ENCODE measurements at places on chromosomes 12 and 14. TPM values are rescaled to one million over a fixed set of nuclear protein-coding genes. Genes with fewer than 3 reads are reported as not detected.
A peak's percentile ranks its signal among the peaks of the same experiment; 100 is the strongest.

- H3K36me3 ChIP-seq, result peaks cover 40% of the 10 kb centered on the region
- H3K27ac ChIP-seq, result no peak overlapping the region
- peaks cover 86% of the 10 kb centered on the region for H3K4me1 ChIP-seq
- H3K27me3 ChIP-seq, result no peaks in the 10 kb centered on the region
- H3K4me3 ChIP-seq, result no peak overlapping the region
- DNase-seq, result no peak
These were observed 18.5 kb downstream of the CHST11 start for GRCh38 chr12:104475271-104475670.

DNA sequence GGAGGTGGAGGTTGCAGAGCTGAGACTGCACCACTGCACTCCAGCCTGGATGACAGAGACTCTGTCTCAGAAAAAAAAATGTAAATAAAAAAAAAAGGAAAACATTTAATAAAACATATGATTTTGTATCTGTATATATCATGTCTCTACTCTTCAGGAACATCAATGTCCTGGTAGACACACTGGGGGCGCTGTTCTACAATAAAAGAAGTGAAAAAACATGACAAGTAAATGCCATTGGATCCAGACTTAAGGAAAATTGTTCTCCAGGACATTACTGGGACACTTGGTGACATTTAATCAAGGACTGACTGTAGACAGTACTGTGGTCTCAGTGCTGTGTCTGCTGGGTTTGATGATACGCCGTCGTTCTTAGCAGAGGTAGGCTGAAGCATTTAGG lies 15.5 kb upstream of the KLC1 start:
- DNase-seq, result no peak
- H3K36me3 ChIP-seq, result peaks cover 11% of the 10 kb centered on the region
- no peaks in the 10 kb centered on the region for H3K4me1 ChIP-seq
- peaks cover 4% of the 10 kb centered on the region for H3K27me3 ChIP-seq
- H3K4me3 ChIP-seq, result no peak overlapping the region
- no peak overlapping the region for H3K27ac ChIP-seq

Gene SLC7A7
- total RNA-seq, result 0.60 TPM

- H3K27me3 ChIP-seq, result peaks cover 17% of the 10 kb centered on the region
- H3K4me1 ChIP-seq, result no peaks in the 10 kb centered on the region
- no peak for DNase-seq
- no peak overlapping the region for H3K27ac ChIP-seq
These were observed 60.7 kb downstream of the SSPN start for GRCh38 chr12:26255893-26256645.

DNA sequence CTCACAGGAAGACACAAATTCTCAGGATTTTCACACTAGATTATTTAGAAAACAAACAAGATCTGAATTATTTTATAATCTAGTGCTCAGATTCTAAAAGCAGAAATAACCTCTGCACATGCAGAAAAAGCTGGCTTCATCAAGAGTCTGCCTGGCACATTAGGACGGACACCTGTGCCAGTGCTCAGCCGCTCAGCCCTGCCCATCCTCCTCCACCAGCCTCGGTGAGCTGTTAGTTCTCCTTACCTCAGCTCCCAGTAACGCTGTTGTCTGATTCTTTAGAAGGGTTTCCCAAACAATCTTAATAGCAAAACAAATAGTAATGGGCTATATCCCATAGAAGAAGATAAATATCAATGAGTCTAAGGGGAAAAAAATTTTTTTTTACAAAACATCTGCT lies 27.7 kb downstream of the DUSP16 start:
- peaks cover 8% of the 10 kb centered on the region for H3K36me3 ChIP-seq
- DNase-seq, result no peak
- H3K4me3 ChIP-seq, result no peak overlapping the region
- H3K27ac ChIP-seq, result no peak overlapping the region

Gene PTPRO
- 1.5 TPM for total RNA-seq

DNA sequence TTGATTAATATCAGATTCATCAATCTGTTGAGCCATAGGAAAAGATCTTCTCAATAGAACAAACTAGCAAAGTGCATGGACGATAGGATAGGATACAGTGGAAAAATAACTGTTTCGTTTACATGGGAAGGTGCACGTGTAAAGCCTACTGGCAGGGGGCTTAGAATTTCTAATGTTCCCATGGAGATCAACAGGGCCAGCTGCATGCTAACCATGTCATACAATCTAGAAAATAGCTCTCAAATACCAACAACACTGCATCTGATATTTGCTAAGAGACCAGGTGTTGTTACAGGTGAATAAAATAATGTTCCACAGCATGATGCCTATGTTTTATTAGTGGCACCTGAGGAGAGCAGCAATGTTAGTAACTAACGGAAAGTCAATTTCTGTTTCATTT lies 72.5 kb downstream of the ACSS3 start:
- H3K27me3 ChIP-seq, result no peaks in the 10 kb centered on the region
- H3K36me3 ChIP-seq, result no peaks in the 10 kb centered on the region
- no peak overlapping the region for H3K4me3 ChIP-seq
- no peak for DNase-seq
- no peaks in the 10 kb centered on the region for H3K4me1 ChIP-seq
- H3K27ac ChIP-seq, result no peak overlapping the region

GRCh38 chr12:31440586-31440985 lies 114.6 kb upstream of the SINHCAF start:
- no peak for DNase-seq
- H3K4me1 ChIP-seq, result no peaks in the 10 kb centered on the region
- no peaks in the 10 kb centered on the region for H3K27me3 ChIP-seq
- H3K4me3 ChIP-seq, result no peak overlapping the region
- H3K27ac ChIP-seq, result no peak overlapping the region
- H3K36me3 ChIP-seq, result no peaks in the 10 kb centered on the region

DNA sequence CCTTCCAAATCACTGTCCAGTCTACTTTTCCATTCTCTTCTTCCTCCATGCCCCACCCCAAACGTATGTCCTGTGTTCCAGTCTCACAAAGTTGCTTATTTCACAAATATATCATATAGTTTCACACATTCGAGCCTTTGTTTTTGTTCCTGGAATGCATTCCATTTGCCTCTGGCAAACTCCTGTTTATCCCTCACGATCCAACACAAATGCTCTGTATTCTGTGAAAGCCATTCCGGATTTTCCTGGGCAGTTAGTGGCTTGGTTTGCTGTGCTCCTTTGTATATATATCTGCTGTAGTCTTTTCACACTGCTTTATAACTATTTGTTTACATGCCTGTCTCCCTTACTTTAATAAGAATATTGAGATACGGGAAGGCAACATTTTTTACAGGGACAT lies 9.0 kb downstream of the RIC8B start:
- H3K36me3 ChIP-seq, result peaks cover 32% of the 10 kb centered on the region
- no peak overlapping the region for H3K27ac ChIP-seq
- H3K27me3 ChIP-seq, result no peaks in the 10 kb centered on the region
- no peak overlapping the region for H3K4me3 ChIP-seq
- H3K4me1 ChIP-seq, result no peaks in the 10 kb centered on the region
- DNase-seq, result no peak

GRCh38 chr12:110330544-110330943 lies 49.5 kb downstream of the ATP2A2 start:
- no peak for DNase-seq
- H3K4me3 ChIP-seq, result no peak overlapping the region
- no peaks in the 10 kb centered on the region for H3K27me3 ChIP-seq
- H3K36me3 ChIP-seq, result peaks cover 69% of the 10 kb centered on the region
- H3K27ac ChIP-seq, result peak overlapping the region; percentile 60
- H3K4me1 ChIP-seq, result peaks cover 8% of the 10 kb centered on the region

DNA sequence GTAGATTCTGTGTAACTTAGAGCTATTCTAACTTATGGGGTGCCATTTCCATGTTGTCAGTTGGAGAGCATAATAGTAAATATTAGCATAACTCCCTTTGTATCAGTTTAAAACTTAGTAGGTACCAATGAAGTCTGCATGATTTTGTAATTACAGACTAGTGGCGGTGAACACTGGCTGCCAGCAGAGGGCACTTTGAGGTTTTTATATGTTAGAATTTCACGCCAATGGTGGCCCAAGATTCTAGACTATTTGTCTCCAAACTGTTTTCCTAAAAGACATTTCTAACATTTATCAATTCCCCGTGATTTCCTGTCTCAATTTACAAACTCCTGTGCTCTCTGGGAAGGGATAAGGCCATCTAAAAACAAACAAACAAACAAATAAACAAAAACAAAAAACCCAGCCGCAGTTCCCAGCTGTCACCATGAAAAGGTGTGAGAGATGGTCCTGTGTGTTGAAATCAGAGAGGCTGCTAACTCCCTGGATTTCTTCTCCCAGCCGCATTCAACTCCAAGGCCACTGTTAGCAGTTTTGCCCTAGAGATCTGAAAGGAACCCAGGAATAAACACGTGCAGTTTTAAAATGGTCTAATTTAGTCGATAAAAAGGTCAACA lies 57.6 kb downstream of the BRMS1L start:
- DNase-seq, result no peak
- H3K27ac ChIP-seq, result no peak overlapping the region
- H3K4me1 ChIP-seq, result no peaks in the 10 kb centered on the region
- H3K27me3 ChIP-seq, result peaks cover 8% of the 10 kb centered on the region

Gene LGR5
- not detected for total RNA-seq

DNA sequence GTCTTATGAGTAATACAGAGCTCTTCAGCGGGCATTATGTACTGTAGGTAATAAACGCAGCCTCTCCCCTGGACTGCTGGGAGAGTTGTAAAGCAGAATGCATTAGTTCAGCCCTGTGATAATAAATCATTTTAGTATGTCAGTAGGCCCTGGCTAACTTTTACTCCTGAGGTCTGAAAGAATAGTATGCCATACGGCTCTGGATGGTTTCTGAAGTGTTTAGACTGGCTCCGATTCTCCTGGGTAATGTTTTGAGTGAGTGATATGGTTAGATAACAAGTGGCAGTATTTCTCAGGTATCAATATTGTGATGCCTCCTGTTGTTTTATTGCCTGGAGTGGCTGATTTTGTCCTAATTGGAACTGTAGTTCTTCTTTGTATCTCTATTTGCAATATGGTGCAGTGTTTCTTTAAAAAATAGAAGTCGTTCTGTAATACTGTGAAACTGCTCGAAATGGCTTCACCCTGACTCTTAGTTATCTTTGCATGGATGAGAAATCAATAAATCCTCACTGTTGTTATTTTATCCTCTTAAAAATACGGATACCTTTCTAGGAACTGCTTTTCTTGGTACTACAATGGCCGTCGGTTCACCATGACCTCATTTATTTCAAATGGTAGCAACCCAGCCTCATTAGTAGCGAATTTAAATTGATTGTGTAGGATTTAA lies 100.2 kb downstream of the PDZRN4 start:
- H3K27me3 ChIP-seq, result no peaks in the 10 kb centered on the region
- H3K4me3 ChIP-seq, result no peak overlapping the region
- no peak for DNase-seq

- H3K36me3 ChIP-seq, result no peaks in the 10 kb centered on the region
- DNase-seq, result no peak
- H3K4me3 ChIP-seq, result no peak overlapping the region
- H3K4me1 ChIP-seq, result no peaks in the 10 kb centered on the region
- no peak overlapping the region for H3K27ac ChIP-seq
- H3K27me3 ChIP-seq, result peaks cover 3% of the 10 kb centered on the region
These were observed 26.6 kb upstream of the NFYB start for GRCh38 chr12:104164634-104165033.

Gene FAM222A
- total RNA-seq, result 0.43 TPM

Gene LRRC43
- not detected for total RNA-seq

Gene MEG3
- total RNA-seq, result not detected

GRCh38 chr14:76887191-76887590 lies 61.0 kb downstream of the LRRC74A start:
- no peaks in the 10 kb centered on the region for H3K36me3 ChIP-seq
- no peak overlapping the region for H3K27ac ChIP-seq
- peaks cover 6% of the 10 kb centered on the region for H3K4me1 ChIP-seq

DNA sequence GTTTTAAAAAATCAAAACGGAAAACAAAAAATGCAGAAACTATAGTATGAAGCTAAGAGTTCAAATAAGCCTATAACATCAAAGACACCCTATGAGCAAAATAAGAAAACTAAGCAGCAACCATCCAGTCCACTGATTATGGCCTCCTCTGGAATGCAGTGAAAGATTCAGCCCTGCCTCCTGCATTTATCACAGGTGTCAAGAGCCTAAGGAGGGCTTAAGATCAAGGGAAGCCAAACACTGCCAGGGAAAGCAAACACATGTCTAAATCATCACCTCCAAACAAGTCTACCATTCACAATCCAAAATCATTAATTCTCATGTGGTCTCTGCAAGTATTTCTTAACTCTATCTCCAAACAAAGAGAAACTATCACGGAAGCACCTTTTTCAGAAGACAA lies 28.4 kb downstream of the SARNP start:
- H3K4me1 ChIP-seq, result no peaks in the 10 kb centered on the region
- DNase-seq, result no peak
- H3K36me3 ChIP-seq, result peaks cover 72% of the 10 kb centered on the region
- no peak overlapping the region for H3K27ac ChIP-seq
- H3K27me3 ChIP-seq, result no peaks in the 10 kb centered on the region
- H3K4me3 ChIP-seq, result no peak overlapping the region

Gene ITGA7
- 2.0 TPM for total RNA-seq

Gene GPR33
- total RNA-seq, result not detected

Gene KRT6C
- not detected for total RNA-seq

Gene NPFF
- total RNA-seq, result not detected

Gene KRT82
- not detected for total RNA-seq

- H3K27ac ChIP-seq, result no peak overlapping the region
- DNase-seq, result no peak
- no peaks in the 10 kb centered on the region for H3K27me3 ChIP-seq
- H3K4me3 ChIP-seq, result no peak overlapping the region
- H3K4me1 ChIP-seq, result peaks cover 4% of the 10 kb centered on the region
These were observed 31.9 kb downstream of the CEP83 start for GRCh38 chr12:94427501-94428381.

GRCh38 chr12:46383654-46384450 lies 11.3 kb upstream of the SLC38A2 start:
- H3K27ac ChIP-seq, result peak overlapping the region; percentile 90
- DNase-seq, result peak; percentile 83
- H3K36me3 ChIP-seq, result peaks cover 15% of the 10 kb centered on the region
- no peaks in the 10 kb centered on the region for H3K27me3 ChIP-seq
- H3K4me3 ChIP-seq, result peak overlapping the region; percentile 82

DNA sequence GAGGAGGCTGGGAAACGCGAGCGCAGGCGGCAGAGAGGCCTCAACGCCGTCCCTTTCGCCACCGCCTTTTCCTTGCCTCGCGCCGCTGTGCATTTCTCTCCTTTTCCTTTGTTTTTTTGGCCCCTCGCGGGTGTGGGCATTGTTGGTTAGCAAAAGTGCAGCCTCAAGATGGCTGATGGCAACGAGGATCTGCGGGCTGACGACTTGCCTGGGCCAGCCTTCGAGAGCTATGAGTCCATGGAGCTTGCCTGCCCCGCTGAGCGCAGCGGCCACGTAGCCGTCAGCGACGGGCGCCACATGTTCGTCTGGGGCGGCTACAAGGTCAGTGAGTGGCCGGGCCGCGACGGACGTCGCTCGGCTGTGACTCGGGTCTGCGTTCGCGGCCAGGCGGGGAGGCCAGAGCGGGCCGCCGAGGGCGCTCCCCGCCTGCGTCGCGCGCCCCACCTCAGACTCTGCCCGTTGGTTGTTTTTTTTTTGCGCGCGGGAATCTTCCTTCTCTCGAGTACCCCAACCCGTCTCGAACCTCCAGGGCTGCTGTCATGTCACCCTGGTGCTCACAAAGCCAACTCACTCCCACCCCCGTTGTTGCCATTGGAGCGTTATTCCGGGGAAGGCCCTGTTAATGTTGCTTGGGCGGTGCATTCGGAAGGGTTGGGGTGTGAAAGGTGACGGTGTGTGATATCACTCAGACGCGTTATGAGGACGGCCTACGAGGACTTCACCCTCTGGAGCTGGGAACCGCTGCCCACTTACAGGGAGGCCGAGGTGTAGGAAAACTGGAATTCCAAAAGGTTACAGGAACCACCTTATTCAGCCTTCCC lies 558 bp downstream of the KLHDC2 start:
- H3K27me3 ChIP-seq, result no peaks in the 10 kb centered on the region
- H3K4me3 ChIP-seq, result peak overlapping the region; percentile 98
- DNase-seq, result peak; percentile 74
- peaks cover 37% of the 10 kb centered on the region for H3K4me1 ChIP-seq
